ENCODE measurements at places on chromosomes 16 and 17. TPM values are rescaled to one million over a fixed set of nuclear protein-coding genes. Genes with fewer than 3 reads are reported as not detected.

GRCh38 chr16:69874271-69874670 lies 76.9 kb upstream of the CLEC18A start:
- no peaks in the 10 kb centered on the region for H3K27me3 ChIP-seq
- no peak overlapping the region for H3K4me3 ChIP-seq
- DNase-seq: no peak
- H3K27ac ChIP-seq: no peak overlapping the region
- H3K4me1 ChIP-seq: no peaks in the 10 kb centered on the region
- H3K36me3 ChIP-seq: peaks cover 3% of the 10 kb centered on the region

DNA sequence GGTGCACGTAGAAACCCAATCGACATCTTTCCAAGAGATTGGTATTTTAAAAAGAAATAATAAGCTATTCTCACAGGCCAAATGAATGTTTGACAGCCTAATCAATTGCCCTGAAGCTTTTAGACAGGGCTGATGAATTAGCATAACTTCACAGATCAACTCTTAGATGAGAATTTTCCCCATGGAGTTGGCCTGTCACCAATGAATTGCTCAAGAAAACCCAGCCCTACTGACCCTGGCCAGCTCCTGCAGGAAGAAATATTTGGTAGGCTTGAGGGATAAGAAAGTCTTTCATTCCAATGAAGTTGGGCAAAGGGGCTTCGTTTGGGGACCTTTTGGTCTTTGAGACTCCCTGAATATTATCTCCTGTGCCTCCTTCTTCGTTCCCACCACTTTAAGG lies 23.4 kb upstream of the SEC14L1 start:
- H3K4me1 ChIP-seq: peaks cover 9% of the 10 kb centered on the region
- no peak overlapping the region for H3K4me3 ChIP-seq
- H3K27ac ChIP-seq: peak overlapping the region; percentile 63
- H3K36me3 ChIP-seq: no peaks in the 10 kb centered on the region
- no peak for DNase-seq

GRCh38 chr17:8720596-8720995 lies 24.0 kb downstream of the CCDC42 start:
- H3K4me3 ChIP-seq: no peak overlapping the region
- DNase-seq: no peak
- H3K4me1 ChIP-seq: no peaks in the 10 kb centered on the region
- H3K27me3 ChIP-seq: no peaks in the 10 kb centered on the region
- H3K36me3 ChIP-seq: no peaks in the 10 kb centered on the region
- no peak overlapping the region for H3K27ac ChIP-seq

GRCh38 chr17:40883626-40884334 lies 1.3 kb downstream of the KRT20 start:
- no peak for DNase-seq
- H3K36me3 ChIP-seq: no peaks in the 10 kb centered on the region
- no peak overlapping the region for H3K27ac ChIP-seq
- H3K27me3 ChIP-seq: no peaks in the 10 kb centered on the region

DNA sequence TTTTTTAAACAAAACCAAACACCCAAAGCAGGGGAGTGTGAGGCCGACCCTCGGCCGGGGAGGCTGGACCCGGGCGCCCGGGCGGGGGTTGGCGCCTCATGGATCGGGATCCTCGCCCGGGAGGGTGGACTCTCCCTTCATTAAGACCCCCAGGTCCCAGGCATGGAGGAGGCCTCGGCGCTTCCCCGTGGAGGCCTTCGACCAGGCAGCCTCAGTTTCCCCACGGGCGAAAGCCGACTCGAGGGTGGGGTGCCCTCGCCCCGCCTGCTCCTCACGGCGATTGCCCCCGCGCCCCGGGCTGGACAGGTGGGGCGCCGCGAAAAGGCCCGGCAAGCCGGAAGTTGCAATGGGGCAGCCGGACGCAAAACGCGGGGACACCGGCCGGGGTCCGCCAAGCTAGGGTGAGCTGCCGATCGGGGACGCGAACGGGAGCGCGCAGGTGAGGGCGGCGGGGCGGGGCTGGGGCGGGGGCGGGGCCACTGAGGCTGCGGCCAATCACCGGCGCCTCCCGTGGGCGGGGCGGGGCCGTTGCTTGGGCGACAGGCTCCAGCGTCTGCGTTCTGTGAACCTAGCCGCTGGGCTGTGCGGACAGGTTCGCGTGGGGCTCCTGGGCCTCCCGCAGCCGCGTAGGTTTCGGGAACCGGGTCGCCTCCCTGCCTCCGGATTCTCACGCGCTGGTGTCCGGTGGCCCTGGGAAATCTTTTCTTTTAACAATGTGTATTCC lies 6.0 kb upstream of the ZNF205 start:
- H3K4me3 ChIP-seq: peak overlapping the region; percentile 50
- H3K36me3 ChIP-seq: no peaks in the 10 kb centered on the region
- peaks cover 6% of the 10 kb centered on the region for H3K4me1 ChIP-seq

DNA sequence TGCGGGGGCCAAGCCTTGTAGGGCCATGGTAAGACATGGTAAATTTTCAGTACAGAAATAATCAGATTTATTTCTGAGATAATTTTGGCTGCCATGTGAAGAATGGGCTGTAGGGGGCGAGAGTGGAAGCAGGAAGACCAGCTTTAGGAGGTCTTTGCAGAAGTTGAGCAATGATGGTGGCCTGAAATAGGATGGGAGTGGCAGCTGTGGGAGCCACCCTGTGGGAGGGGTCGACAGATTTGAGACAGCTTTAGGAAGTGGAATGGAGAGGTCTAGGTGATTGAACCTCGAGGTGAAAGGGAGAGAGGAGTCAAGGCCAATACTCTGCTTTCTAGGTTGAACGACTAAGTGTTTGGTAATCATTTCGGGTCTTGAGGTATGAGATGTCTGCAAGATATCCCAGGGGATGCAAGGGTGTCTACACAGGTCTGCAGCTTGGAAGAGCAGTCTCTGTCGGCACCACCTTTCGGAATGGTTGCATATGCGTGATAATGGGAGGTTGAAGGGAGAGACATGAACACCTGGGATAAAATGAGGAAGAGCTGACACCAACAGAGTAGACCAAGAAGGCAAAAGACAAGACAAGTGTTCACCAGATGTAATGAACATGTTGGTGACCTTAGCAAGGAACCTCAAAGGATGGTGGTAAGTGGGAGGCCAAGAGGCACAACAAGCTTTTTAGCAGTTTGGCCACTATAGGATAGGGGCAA lies 4.2 kb upstream of the ATXN7L3 start:
- H3K36me3 ChIP-seq: no peaks in the 10 kb centered on the region
- H3K27ac ChIP-seq: peak overlapping the region; percentile 61
- no peaks in the 10 kb centered on the region for H3K4me1 ChIP-seq
- no peak overlapping the region for H3K4me3 ChIP-seq
- no peak for DNase-seq

Gene SMPD3
- 2.3 TPM for total RNA-seq

Gene KCTD11
- total RNA-seq: 10.7 TPM

Gene OR1A1
- total RNA-seq: not detected

Gene VPS35L
- 70.2 TPM for total RNA-seq

Gene HOXB8
- total RNA-seq: 0.39 TPM

All from left lung (tissue), 14 donors.